ENCODE measurements at places on chromosomes 5 and 9.

DNA sequence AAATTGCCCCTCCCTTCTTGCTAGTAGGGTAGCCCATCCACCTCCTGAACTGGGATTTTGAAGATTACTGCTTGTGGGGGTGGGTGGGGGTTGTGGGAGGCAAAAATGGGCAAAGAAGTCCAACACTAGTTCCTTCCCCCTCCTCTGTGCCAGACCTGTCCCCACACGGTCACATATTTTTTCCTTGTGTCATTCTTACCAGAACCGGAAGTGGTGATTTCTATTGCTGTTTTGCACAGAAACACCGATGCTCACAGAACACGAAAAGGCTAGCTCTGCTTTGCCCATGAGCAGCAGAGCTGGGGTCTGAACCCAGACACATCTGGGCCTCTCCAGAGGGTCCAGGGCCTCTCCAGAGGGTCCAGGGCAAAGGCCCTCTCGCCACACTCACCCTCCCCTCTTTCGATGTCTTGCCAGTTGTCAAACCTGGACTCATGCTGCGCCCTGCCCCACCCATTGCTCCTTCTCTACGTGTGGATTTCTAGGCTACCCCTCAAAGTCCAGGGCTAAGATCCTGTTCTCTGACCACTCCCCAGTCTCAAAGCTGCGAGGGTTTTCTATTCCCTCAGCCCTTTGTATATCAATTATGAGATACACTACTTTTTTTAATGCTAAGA, 264.4 kb upstream of the MSX2 start:
- no peak for DNase-seq

DNA sequence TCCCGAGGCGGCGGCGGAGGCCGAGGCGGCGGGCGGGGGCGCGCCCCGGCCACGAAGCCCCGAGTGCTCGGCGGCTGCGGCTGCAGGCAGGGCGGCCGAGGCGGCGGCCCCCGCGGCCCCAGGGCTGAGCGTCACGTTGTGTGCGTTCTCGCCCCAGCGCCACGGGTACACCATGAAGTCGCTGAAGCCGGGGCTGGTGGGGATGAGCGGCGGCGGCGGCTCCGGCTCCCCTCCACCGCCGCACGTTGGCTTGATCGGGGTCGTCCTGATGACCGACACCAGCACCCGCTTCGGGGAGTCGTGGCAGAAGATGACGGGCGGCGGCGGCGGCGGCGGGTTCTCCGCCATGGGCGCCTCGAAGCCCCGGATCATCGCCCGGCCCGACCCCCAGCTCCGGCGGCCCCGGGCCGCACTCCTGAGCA, 498 bp downstream of the ZNF367 start:
- DNase-seq = no peak

DNA sequence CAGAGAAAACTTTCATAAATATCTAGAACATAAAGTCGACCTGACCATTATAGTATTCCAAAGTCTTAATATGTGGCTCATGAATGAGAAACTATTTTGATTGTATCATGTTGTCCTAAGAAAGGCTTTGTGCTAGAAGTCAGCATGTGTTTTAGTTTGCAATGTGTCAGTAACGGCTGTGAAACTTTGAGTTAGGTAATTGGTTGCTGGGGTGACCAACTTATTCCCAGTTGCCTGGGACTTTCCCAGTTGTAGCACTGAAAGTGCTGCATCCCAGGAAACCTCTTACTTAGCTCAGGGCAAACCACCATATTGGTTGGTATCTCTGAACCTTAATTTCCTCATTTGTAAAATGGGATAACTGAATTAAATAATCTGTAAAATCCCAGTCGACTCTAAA, 114.6 kb upstream of the SLC12A2 start:
- no peak for DNase-seq

GRCh38 chr5:126674145-126674544, 73.4 kb downstream of the PHAX start:
- DNase-seq = no peak

- no peak for DNase-seq
Observed at GRCh38 chr5:41925555-41925951, 472 bp downstream of the FBXO4 start.

DNA sequence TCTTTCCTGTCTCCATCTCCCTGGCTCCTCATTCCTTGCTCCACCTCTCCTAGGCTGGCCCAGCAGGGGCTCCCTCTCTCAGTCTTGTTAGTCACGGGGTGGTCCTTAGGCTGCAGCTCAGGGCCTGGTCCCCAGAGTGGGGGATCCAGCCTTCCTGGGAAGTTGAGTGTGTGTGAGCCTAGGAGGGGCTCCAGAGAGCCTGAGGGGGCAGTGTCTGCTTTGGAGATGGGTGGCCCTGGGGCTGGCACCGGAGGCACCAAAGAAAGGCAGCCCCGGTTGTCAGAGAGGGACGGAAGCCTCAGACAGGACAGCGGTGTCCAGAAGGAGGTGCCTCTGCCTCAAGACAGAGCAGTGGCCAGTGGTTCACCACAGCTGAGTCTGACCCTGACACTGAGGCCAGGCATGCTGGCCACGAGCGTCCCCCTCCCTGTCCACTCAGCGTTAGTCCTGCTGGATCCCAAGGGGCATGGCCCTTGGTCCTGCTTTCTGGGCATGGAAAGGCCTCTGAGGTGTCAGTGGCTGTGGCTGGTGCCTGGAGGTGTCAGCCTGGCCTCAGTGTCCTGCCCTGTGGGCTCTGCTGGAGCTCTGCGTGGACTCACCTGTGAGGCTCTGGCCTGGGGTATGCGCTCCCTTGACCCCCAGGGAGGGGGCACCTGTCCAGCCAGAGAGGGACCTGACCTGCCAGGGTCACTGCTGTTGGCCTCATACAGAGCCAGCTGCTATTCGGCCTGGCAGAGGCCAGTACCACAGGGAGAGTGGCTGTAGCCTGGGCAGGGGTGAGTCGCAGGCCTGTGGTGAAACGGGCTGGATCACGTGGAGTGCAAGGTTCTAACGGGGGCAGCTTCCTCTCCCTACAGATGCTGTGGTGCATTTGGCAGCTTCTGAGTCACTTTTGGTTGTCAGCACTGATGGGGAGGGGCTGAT, 130.6 kb downstream of the CACNA1B start:
- no peak for DNase-seq

DNA sequence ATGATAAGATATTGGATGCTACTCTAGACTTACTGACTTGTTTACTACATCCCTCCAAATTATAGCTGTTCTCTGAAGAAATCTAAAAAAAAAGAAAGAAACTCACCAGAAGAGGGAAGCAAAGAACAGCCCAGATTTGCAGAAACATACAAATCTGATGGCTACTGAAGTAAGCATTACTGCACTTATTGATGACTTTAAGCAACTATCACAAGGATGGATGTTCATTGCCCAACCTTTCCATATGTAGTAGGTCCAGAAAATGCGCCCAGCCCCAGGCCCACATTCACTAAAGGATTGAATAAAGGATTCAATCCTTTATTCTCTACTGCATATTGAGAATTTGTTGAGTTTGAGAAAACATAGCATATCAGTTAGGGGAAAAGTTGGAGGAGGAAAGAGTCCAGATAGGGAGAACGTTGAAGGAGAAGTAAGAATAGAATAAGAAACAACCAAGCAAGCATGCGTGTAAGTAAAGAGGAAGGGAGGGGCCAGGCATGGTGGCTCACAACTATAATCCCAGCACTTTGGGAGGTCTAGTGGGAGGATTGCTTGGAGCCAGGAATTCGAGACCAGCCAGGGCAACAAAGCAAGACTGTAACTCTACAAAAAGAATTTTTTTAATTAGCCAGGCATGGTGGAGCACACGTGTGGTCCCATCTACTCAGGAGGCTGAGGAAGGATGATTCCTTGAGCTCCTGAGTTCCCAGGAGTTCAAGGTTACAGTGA, 33.8 kb upstream of the DTWD2 start:
- DNase-seq = no peak

DNA sequence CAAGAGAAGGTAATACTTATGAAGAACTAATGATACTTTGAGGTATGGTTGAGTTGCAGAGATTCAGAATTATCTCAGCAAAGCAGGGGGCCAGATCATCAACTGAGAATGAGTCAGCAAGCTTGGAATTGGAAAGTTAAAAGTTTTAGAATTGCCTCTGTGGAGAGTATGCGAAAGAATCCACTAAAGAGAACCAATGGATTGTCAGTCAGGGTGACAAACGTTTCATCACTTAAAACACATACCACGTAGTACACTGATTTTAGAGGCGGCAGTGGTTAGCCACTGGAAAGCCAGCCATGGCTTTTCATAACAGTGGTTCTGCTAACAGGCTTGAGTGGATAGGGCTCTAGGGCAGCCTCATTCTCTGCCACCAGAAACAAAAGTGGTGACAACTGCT, 30.7 kb downstream of the AOPEP start:
- DNase-seq = no peak

- DNase-seq = peak; percentile 72
Observed at GRCh38 chr5:75052192-75053053, at the start of gene GCNT4. Gene GCNT4 (minus strand): TSS chr5:75052558. CDS start chr5:75030037, 22,521 bp downstream.

DNA sequence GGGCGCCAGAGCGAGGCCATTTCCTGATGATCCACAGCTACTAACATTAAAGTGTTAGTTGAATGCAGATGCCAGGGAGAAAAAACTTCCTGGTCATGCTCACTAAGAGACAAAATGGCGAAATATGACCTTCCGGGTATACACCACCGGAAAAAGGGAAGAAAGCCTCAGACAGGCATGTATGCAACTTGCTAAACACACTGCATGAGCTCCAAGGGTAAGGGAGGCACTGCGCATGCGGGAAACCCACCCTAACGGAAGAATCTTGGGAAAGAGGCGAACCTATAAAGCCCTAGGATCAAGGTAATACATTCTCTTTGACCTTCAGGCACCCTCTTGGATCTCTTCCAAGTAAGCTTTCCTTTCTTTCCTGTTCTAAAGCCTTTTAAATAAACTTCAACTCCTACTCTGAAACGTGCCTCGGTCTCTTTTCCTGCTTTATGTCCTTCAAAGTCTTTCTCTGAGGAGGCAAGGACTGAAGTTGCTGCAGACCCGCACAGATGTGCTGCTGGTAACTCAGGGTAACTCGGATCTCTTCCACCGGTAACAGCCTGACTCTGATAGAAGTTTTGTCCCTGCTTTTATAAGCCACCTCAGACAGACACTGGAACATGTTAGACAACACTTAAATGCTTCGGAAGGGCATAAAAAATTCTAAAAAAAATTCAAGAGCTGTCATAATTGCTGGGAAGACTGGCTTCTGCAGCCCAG, 64.9 kb downstream of the DTWD2 start:
- no peak for DNase-seq

DNA sequence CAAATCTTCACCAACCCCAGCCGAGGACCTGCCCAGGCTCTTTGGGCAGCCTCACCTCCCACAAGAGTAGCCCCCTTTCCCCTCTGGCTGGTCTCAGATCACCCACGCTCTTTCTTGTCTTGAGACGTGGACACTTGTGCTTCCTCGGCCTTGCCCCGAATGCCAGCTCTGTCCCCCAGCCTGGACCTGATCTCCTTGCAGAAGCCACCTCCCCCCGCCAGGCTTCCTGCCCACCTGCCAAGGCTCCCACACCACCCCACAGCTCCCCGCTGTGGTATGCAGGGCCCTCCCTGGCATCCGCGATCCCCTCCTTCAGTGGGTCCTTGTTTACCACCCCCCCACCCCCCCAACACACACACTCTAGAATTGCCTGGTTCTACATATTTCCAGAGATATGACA, 133.7 kb downstream of the ROR2 start:
- DNase-seq = no peak

GRCh38 chr9:103928442-103928841, 165.7 kb upstream of the SMC2 start:
- DNase-seq = no peak

DNA sequence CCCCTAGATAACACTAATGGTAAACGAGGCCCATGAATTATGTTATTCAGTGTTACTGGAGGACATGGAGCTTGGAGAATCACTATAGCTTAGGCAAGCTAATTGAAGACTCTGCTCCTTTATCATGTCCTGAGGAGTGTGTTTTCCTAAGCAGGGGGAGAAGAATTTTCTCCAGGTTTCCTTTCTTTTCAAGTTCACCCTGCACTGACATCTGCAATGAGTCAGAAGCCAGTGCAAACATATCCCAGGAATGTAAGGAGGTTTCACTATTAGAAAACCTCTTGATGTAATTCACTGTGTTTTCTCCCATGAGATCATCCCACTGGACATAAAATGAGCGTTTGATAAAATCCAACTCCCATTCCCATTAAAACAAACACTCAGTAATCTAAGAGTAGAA, 75.6 kb downstream of the DMRT2 start:
- DNase-seq = no peak

- no peak for DNase-seq
Observed at GRCh38 chr5:10009802-10010201, 239.9 kb downstream of the ATPSCKMT start.

GRCh38 chr9:127903557-127904475, 4.4 kb upstream of the ST6GALNAC6 start:
- peak; percentile 82 for DNase-seq

DNA sequence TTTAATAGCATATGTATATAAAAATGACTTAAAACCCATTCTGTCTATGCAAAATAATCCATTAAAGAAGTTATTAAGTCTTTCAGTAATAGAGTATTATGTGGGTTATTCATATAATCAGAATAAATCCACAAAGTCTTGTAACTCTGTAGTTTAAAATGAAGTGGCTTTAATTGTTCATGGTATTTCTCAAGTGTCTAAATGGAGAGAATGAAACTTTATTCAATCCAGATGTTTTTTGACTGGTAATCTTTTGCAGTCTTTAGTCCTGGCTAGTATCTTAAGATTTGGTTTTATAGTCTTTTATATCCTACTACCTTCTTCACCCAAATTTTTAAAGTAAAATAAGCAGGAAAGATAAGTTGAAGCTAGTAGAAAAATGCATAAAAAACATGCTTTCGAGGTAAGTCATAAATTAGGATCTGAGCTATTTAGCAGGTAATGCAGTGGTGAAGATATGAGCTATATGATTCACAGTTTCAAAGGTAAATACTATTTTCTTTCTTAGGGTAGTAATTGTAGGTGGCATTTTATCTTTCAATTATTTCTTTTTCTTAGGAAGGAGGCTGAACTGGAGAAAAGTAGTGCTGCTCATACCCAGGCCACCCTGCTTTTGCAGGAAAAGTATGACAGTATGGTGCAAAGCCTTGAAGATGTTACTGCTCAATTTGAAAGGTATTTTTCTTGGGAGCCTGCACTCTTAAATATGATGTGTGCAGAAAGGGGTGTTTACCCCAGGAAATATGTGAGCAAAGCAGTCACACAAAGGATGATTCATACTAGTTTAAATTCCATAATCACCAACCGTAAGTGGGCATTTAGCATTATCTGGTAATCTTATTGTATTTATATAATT, 17.9 kb downstream of the HMMR start:
- DNase-seq = no peak

DNA sequence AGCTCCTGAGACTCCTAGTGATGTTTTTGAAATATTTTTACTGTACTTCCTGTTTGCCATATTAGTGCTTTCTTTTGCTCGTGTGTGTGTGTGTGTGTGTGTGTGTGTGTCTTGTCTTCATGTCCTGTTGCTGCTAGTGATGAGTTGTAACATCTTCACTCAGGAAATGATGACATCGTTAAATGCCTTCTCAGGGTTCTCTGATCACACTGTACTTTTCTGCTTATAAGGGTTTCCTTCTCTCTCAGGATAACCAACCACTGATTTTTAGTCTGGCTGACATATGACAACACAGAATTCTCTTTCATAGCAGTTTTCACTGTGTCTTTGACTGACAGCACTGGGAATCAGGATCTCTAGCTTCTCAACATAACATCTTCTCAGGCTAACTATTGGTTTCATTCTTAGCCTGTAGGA, 16.1 kb downstream of the SV2C start:
- DNase-seq = no peak

- no peak for DNase-seq
Observed at GRCh38 chr9:137025517-137025966, 2.5 kb downstream of the ABCA2 start.

All from islet precursor cell (in vitro differentiated cells).